Hematopoietic multipotent progenitor cell treated with erythropoietin and hydrocortisone succinate and interleukin-3 and kit ligand, for 6 days (in vitro differentiated cells): ENCODE measurements at places on chromosomes 12 and 14.

GRCh38 chr14:95679998-95680735 lies 6.1 kb upstream of the TCL1B start:
- DNase-seq: no peak

DNA sequence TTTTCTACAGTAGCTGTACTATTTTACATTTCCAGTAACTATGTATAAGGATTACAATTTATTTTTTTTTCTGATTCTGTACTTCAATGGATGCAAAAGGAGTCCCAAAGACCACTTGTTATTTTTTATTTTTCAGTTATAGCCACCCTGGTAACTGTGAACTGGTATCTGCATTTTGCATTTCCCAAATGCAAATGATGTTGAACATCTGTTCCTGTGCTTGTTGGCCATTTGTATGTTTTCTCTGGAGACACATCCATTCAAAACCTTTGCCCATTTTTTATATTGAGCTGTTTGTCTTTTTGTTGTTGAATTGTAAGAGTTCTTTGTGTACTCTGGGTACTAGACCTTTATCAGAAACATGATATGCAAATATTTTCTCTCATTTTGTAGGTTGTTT lies 485.6 kb downstream of the LRIG3 start:
- no peak for DNase-seq

GRCh38 chr12:112206944-112207343 lies 81.6 kb downstream of the TRAFD1 start:
- no peak for DNase-seq

DNA sequence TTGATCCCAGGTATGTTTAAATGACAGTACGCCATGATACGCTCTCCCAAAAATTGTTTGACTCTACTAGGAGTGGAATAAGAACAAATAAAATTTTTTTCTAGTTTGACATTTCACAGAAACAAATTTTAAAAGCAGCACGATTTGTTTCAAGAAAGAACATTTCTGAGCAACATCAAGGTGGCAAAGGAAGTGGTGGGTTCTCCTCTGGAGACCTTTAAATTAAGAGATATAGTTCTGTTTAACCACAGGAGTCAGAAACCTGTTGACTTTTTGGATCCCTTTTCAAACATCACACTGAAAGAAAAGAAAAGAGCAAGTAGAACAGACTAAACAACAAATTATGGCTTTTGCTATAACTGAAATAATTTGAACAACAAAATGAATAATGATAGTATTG lies 2.5 kb upstream of the SLC6A13 start:
- DNase-seq: no peak

DNA sequence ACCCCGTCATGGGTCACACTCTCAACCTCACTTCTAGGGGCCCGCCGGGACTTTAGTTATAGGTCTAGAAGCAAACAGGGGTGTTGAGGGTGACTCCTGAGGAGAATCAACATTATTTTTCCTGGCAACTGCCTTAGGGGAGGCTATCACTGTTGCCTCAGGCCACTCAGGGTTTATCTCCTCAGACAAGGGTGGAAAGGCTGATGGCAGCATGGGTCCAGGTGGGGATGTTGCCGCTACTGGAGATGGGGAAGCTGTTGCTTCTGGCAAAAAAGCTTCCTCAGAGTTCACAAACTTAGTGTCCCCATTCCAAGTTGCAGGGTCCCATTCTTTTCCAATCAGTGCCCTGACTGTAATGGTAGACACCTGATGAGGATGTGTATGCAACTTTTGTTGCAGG lies 467.4 kb upstream of the RGS6 start:
- DNase-seq: no peak

DNA sequence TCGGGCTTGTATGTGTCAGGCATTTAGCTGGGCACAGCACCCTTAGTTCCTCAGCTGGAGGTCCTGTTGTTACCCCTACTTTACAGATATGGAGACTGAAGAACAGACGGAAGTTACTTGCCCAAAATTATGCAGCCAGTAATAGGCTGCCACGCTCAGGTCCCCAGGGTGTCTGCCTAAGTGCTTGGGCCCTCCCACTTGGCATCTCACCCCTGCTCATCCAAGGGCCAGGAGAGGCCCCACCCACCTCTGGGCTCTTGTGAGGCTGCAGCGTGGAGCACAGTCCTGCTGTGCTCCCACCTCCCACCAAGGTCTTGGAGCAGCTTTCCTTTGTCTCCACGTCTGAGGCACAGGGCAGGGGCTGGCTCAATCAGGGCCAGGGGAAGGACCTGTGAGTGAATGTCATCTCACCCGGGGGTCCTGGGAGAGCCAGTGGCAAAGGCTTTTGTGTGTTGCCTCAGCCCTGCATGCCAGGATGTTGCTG lies 64.6 kb downstream of the BEGAIN start:
- no peak for DNase-seq

DNA sequence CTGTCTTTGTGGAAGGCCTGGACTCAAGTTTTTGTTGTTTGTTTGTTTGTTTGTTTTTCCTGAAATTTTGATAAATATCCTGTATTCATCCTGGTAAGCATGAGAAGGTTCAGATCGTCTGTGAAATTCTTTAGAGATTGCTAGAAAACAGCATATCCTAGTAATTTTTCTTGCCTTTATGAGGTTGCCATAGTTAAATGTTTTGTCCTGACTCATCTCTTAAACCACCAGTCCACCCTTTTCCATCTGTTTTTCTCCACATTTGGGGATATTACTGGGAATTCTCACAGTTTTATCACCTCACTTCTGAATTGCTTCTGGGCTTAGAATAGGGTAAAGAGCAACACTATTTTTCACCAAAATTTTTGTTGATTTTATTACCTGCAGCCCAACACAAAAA lies 248.3 kb downstream of the FBXL14 start:
- DNase-seq: no peak

- DNase-seq: no peak
Measured at GRCh38 chr14:98826618-98827017, 445.4 kb downstream of the BCL11B start.

DNA sequence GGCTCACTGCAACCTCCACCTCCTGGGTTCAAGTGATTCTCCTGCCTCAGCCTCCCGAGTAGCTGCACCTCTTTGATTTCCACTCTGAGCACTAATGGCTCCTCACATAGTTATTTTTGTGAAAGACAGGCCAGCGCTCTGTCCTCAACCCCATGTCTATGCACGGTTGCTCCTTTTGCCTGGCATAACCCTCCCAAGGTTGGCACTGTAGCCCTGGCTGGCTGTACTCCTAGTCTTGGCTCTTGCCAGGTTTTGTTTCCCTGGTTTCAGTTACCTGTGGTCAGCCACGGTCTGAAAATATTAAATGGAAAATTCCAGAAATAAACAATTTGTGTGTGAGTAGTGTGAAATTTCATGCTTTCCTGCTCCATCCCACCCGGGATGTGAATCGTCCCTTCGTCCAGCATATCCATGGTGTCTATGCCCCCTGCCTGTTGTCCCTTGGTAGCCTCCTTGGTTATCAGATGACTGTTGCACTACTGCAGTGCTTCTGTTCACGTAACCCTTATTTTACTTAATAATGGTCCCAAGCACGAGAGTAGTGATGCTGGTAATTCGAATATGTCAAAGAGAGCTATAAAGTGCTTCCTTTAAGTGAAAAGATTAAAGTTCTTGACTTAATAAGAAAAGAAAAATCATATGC lies 12.3 kb upstream of the DCD start:
- DNase-seq: no peak

DNA sequence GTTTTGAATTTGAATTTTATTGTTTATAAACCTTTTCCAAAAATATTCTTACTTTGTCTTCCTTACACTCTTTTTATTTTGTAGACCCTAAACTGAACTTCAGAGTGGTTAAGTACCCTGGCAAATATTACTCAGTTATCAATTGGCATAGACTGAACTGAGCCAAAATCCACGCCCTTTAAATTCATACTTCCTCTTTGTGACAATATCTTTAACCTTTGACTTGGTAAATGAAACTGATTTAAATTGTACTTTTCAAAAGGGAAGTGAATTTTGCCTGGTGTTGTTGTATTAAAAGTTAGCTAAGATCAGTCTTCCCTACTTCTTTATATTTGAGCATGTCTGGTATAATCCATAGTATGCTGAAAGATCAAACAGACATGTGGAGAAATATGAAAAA lies 184.3 kb upstream of the USP15 start:
- peak; percentile 28 for DNase-seq

DNA sequence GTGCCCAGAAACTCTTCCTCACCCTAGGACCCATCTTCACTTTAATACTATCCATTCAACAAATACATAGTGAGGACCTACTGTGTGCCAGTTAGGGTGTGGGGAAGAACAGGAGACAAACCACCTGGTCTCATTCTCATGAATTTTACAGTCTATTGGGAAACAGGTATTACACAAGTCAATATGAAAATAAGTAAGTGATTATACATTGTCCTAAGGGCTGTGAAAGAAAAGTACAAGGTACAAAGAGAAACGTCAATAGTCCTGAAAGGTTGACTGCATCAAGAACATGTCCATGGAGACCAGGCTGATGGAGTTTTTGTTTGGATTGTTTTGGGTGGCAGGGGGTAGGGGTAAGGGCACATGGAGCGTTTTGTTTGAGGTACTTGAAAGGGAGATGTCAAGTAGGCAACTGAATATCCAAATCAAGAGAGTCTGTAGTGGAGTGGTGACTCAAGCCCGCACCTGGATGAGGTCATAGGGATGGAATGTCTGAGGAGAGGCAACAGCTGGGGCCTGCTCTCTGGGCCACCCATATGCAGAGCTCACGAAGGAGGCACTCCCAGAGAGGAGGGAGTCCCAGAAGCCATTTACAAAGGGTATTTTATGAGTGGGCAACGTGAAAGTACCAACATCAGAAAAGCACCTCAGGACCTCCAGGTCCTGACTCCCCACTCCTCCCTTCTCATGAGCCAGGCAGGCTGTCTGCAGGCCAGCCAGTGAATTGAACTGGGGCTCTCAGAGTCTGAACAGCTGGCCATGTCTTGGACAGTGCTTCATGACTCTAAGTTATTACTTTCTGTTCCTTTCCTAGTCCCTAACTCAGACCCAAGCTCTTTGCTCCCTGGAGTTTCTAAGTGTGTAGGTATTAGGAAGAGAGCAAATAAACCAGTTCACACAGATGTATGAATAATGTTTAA lies 272.0 kb downstream of the ZFP36L1 start:
- no peak for DNase-seq

GRCh38 chr12:1836854-1837421 lies 16.6 kb downstream of the LRTM2 start:
- peak; percentile 70 for DNase-seq

GRCh38 chr12:581321-581720 lies 81.9 kb downstream of the NINJ2 start:
- no peak for DNase-seq
